ENCODE measurements at places on chromosomes 3 and 15.

- DNase-seq = no peak
These were observed 32.6 kb downstream of the HPS3 start for GRCh38 chr3:149162007-149162406.

DNA sequence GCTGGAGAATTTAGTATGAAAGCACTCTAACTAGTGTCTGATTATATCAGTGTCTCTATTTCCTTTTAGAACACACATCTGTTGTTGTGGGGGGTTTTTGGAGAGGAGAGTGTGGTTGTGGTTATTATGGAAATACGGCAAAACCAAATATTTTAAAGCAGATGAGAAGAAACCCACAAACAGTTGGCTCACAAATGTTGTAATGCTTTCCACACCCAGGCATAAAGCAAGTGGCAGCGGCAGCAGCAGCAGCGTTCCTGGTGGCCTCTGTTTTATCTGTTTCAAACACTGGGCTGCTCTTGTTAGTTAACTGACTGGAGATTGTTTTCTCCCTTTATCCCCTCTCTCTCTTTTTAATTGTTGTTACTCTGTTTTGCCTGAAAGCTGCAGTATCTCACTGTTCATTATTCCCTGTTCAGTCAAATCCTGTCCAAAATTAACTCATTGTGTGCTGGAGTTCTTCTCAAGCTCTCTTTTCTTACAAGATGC is 1045.5 kb upstream of the NR2F2 start:
- no peak for DNase-seq

DNA sequence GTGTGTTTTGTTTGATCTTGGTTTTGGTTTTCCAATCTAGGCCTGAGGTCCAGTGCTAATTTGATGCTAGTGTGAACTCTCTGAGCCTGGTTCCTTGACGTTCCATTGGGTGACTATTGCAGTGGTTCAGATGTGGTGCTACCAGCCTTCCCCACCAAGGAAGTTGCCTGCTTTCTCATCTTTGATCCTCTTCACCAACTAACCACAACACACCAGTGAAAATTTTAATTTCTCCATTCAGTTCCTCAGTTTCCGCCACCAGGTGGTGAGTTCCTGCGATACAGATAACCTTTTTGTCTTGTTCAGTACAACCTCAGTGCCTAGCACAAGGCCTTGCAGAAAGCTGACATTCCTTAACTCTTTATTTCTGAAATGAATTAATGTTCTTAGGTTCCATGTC is 337.4 kb upstream of the TPRG1 start:
- DNase-seq = no peak

DNA sequence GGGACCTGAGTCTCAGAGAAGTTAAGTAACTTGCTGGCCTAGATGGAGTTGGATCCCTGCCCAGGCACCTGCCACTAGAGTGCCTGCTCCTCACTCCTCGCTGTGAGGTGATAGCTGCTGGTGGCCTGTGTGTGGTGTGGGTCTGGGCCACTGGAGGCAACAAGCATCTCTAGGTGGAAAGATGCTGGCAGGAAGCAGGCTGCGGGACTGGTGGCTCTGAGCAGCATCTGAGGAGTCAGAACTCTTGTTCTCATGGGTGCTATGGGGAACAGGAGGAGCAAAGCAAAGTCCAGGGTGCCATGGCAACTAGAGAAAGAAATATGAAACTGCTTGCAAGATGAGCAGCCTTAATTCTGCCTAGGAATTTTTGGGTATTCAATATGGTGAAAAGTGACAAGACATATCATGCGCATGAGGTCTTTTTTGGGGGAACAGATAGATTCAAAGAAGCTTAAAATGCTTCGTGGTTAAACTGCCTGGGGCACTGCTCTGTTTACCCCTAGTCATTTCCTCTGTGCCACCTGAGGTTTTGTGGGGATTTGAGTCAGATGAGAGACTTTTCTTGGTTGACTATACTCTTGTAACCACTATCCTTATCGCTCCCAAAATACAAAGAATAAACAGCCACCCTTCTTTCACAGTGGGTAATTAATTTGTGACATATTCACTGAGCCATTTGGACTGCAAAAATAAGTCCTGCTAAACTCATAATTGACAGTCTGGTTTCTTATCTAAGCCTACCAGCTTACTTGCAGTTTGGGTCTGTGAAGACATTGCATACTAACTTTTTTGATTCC is 50.3 kb downstream of the MED12L start:
- no peak for DNase-seq

DNA sequence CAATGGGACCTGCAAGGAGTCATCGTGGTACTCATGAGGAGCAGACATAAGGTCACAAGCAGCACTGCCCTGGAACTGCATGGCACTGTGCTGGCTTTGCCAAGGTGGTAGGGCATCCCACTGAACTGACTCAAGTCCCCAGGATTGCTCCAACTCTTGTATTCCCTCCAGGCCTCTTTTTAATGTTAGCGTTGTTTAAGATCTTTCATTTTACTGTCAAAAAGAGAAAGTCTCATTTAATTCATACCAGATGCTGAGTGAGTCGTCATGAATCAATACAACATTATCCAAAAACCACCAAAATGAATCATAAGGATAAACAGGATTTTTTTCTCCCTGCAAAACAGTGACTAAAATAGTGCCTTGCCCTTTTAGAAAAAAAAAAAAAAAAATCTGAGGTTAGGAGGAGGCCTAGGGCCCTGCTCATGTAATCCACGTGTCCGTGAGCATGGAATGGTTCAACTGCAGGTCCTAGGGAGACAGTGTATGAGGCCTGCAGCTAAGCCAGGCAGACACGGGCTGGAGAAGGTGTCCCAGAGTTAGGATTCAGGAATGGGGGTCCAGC is 36.7 kb upstream of the BLM start:
- DNase-seq = peak; percentile 74

DNA sequence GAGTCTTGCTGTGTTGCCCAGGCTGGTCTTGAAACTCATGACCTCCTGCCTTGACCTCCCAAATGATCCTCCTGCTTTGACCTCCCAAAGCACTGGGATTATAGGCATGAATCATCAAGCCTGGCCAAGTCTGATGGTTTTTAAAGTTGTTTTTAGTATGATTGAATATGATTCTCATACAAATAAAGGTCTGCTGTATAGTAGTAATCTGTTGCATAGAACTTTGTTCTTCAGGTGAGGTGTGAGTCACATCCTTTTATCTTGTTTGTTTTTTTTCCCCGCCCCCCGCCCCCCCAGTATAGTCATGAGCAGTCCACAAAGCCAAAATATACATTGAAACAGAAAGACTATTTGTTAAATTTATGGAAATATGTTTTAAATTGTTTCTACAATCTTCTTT is 39.0 kb downstream of the UBE2E2 start:
- DNase-seq = no peak

DNA sequence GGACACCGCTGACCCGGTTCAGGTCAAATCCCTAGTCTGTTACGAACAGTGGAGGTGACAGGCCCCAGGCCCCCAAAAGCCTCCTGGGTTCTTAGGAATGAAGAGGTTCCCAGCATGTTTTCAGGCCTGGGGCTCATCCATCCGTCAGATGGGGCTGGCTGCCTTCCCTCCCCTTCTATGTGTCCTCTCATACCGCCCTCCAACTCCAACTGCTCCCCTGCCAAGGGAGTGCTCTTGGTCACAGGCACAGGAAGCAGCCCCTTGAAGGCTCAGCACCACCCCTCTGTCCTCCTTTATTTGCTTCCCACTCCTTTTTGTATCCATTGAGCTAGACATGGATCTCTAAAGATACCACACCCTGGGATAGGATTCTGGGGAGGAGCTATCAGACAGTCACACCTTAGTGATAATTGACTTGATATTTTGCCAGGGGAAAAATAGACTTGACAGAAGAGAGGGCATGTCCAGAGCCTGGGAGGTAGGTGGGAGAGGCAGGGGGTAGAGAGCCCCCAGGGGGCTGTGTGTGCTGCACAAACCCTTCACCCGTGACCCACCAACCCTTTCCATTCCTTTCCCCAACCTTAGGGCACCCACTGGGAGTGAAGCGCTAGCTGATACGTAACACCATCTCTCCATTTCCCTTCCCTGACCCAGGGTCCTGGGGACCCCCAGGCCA is 10.7 kb upstream of the CSPG4 start:
- no peak for DNase-seq

- no peak for DNase-seq
These were observed 581.8 kb upstream of the UBE2E2 start for GRCh38 chr3:22621205-22621809.

DNA sequence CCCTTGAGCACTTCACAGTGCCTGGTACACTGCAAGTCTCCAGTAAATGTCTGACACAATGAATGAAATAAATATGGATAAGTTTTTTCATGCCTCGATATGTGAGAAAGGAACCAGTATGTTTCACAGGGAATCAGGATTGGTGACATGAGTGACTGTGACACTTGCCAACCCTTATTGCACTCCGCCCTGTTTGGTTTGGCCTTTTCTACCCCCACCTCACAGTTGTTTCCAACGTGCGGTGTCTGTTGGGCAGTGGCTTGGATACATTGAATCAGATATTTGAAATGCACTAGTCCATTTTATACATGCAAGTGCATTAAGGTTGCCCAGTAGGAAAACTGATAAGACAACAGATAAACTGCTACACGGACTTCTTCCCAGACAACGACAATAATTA is 2.0 kb downstream of the NPHP3 start:
- no peak for DNase-seq

DNA sequence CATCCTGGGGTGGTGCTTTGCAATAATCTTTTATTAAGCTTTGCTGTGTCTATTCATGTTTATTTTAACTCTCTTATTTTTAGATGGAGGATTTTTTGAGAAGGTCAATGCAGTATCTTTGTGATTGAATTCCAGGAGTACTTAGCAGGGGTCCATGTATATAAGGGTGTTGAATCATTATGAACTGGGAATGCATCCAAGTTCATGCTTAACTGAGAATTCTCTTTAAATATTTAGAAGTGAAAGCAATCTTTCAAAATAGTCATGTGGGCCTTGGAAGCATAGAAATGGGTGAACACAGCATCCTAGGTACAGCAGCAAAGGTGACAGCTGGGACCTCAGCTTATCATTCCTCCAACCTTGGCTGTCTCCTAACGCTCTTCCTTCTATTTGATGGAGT is 27.3 kb downstream of the SPTSSB start:
- no peak for DNase-seq

DNA sequence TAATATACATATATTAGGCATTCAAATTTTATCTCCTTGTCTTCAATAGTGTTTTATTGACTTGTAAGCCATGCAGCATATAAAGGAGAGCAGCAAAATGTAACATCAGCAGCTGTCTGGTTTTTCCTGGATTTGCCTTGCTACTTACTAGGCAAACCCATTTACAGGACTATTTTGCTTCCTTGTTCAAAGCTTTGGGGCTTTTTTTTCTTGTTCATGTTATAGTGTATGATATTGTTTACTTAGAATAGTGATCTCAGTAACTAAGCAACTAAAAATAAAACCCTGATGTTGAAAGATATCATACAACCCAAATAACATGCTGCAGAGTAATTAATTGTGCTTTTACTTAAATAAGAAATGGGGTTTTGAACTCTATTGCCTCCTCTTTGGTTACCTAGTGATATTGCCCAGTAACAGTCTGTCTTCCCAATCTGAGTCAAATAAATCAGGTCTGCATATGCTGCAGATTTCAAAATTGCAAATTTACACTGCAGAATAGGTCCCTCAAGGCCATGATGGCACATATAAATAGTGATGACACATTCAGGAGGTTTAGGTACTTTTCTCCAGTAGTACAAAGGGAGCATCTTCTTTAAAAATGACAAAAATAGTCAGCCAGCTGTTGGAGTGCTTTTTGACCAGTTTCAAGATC is 578.1 kb upstream of the NECTIN3 start:
- DNase-seq = no peak

DNA sequence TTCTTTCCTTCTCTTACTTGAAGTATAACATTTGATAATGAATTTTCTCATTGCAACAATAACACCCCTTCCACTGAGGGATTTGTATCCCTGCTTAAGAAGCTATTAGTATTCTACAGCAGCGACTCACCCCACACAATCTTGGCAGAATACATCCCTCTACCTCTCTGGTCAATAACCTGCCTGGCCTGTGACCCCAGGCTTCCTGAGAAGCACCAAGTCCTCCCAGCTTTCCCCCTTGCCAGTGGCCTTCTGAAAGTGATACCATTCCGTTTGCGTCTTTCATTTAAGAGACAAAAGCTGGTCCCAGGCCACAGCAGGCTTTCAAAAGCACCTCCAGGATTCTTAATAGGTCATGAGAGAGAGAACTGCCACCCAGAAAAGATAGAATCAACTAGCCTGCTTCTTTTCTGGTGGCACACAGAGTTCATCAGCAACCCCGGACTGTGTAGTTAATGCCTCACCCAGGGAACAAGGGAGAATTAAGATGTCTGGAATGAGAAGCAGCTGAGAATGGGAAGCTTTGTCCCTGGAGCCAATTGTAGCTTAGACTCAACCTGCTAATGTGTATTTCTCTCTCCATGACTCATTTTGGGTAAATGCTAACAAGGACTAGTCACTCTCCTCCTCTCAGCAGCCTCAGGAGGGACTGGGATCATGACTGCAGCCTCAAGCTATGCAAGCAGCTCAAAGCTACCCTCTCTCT is 101.0 kb upstream of the CPNE4 start:
- peak; percentile 99 for DNase-seq

DNA sequence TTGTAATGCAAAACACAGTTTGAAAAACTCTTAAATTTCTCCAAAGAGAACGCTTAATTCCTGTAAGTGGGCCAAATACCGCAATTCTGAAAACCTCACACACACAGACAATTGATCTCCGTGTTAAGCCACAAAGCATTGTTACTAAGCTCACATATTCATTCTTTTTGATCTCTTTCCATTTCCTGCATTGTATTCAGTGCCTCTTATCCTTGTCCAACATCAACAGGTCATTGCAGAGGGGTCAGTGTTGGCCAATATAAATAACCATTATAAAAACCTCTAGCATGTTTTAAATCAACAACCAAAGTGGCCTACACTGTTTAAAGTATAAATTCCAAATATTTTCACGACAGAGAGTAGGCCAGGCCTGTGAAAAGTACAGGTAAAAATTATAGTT is 171.1 kb downstream of the PDZRN3 start:
- DNase-seq = no peak

DNA sequence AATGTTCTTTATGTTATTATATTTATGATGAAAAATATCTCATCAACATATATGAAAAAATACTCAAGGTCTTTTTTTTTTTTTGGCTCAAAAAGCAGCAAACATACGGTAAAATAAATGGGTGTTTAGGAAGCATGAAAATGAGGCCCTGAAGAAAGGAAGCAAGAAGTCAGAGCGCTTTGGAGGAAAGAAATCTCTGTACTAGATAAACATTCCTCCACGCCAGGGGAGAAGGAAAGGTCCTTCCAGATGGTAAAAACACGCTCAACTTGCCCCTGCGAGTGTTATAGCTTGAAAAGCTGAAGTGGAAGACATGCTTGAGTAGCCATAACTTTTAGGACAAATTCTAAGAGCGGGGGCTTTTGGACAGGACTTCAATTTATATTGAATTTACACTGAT is 52.9 kb downstream of the FEM1B start:
- DNase-seq = no peak

- DNase-seq = peak; percentile 48
These were observed 26.3 kb downstream of the NR2F2 start for GRCh38 chr15:96356494-96357455.

DNA sequence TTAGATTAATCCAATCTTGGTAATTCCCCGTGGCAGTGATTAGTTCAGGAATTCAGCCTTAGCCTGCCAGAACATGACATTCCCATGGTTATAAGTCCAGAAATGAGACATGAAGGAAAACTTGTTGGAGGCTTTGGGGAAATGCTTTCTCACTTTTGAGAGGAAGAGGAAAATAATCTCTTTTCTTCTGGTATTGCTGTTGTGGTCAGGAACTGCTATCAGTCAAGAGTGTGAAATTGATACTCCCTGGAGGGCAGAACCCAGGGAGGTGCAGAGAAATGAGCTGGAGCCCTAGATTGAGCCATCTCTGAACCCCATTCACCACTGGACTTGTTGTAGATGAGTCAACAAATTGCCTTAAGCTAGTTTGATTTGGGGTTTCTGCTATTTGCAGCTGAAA is 38.6 kb upstream of the APH1B start:
- no peak for DNase-seq

Measured in non-pigmented ciliary epithelial cell (primary cell).